ENCODE measurements at places on chromosomes 16 and 17. TPM values are rescaled to one million over a fixed set of nuclear protein-coding genes. Genes with fewer than 3 reads are reported as not detected.

DNA sequence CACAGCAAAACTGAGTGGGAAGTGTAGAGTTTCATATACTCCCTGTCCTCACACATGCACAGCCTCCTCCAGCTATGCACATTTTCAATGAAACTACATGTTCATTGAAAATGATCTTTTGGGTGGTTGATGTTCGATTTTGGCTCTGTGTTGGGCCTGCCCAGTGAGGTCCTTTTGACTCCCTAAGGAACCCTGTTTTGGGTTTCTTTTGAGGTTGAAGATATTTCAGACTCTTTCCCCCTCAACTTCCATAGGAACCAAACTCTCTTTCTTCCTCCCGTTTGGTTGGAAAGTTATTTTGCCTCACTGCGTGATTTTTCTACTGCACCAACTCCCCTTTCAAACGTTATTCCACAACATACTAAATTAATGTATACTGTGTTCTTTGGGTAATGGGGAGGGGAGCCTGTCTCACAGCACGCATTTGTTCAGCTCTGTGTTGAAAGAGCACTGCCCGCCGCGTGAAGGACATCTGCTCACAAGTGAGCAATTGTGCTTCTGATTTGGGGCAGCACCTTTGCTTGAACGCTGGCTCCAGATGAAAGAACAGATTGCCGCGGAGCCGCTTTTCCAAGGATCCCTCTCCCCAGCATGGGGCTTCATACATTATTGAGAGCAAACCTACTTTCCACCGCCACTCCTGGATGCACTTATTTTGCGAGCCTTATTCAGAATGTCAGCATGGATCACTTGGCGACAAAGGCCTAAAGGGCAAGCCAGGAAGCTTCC lies 385.9 kb downstream of the WWOX start:
- H3K4me3 ChIP-seq: no peak overlapping the region
- H3K27me3 ChIP-seq: no peaks in the 10 kb centered on the region
- no peaks in the 10 kb centered on the region for H3K36me3 ChIP-seq
- H3K4me1 ChIP-seq: no peaks in the 10 kb centered on the region
- no peak for DNase-seq

MPHOSPH6 gene
- total RNA-seq: 32.9 TPM

CNGB1 gene
- not detected for total RNA-seq

TBC1D3C gene
- total RNA-seq: not detected

DNA sequence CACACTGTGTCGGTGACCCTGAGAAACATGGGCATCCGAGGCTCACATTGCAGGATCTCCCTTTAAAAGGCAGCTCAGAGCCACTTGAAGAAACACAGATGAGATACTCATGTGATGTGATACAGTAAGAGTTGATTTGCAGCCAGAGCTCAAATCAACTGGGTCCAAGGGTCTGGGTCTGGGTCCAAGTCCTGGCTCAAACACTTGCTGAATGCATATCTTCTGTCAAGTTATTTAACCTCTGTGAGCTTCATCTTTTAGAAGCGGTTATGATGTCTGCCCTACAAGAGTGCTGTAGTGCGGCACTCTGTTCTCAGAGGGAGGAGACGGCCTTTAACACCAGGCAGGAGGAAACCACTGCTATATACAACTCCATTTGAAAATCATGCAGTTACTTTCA lies 6.4 kb downstream of the KRT38 start:
- H3K27me3 ChIP-seq: no peaks in the 10 kb centered on the region
- no peak overlapping the region for H3K4me3 ChIP-seq
- no peaks in the 10 kb centered on the region for H3K4me1 ChIP-seq
- H3K27ac ChIP-seq: no peak overlapping the region
- no peaks in the 10 kb centered on the region for H3K36me3 ChIP-seq

PITPNM3 gene
- 1.7 TPM for total RNA-seq

Data from H1 (cell line).